T-cell (primary cell): ENCODE measurements at places on chromosomes 7 and 10.

DNA sequence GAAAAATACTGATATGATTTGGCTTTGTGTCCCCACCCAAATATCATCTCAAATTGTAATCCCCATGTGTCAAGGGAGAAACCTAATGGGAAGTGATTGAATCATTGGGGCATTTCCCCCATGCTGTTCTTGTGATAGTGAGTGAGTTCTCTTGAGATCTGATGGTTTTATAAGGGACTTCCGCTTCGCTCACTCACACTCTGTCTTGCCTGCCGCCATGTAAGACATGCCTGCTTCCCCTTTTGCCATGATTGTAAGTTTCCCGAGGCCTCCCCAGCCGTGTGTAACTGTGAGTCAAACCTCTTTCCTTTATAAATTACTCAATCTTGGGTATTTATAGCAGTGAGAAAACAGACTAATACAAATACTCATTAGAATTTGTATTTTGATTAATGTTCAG, 5.1 kb upstream of the MRPS17 start:
- DNase-seq = no peak

DNA sequence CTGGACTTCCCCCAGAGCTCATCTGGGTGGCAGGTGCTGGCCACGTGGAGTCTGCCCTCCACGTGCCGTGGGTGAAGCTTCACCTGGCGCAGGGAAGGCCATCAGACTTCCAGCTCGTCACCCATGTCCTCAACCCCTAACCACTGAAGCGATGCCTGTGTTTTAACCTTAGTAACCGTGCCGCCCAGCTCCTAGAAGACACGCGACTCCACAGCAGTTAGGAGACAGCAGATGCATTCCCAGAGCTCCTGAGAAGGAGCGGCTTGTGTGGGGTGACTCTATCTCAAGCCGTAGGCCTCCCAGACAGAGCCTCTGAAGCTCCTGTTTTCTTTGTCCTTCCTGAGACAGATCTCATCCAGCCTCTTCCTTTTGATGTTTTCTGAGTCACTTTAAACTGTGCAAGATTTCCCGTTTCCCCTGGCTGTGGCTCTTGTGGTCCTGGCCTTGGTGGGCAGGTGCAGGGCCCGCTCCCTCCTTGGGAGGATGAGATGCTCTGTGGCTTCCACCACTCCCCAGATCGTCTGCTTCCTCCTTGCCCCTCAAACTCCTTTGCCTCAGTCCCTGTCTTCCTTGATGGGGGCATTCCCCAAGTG, 41.4 kb upstream of the AP5Z1 start:
- no peak for DNase-seq

DNA sequence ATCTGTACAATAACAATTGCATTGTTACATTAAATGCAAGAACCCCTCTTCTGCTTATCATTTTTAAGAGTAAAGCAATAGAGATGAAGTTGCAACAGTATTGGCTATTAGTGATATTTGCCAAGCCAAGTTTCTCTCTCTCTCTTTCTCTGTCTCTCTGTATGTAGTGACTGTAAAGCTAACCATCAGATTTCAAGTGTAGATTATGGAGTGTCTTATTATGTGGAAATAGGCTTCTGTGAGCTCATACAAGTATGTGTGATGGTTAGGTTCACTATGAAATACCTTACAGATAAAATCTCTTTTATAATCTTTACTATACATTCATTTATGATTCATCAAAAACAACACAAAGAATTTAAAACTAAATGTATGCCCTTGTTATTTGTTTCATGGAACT, 28.6 kb upstream of the NRP1 start:
- DNase-seq = no peak

- no peak for DNase-seq
Observed at GRCh38 chr10:52568309-52568708, 204.3 kb downstream of the MBL2 start.

DNA sequence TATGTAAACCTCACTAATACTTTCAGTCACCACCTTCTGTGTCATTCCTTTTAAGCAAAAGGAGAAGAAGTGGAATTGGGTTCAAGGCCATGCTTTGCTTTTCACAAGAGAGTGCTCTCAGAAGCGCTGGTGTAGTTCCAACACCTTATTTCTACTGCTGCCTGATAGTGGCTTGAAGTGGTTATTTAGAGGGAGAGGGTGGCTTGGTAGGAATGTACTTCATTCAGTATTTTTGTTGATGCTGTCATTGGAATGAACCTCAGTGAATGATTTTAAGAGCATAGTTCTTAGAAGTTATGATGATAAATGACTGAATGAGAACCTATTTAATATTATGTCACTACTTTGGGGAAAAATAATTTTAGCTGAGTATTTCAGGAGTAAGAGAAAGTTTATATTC, 396.7 kb downstream of the EXOC4 start:
- DNase-seq = no peak
